Muscle of leg (tissue), 16 donors: ENCODE measurements at places on chromosomes 2 and 18. TPM values are rescaled to one million over a fixed set of nuclear protein-coding genes. Genes with fewer than 3 reads are reported as not detected.

- H3K4me1 ChIP-seq = peaks cover 8% of the 10 kb centered on the region
- H3K4me3 ChIP-seq = no peak overlapping the region
- DNase-seq = no peak
- H3K27ac ChIP-seq = no peak overlapping the region
- H3K36me3 ChIP-seq = no peaks in the 10 kb centered on the region
These were observed 119.5 kb downstream of the GYPC start for GRCh38 chr2:126775300-126775985.

Gene FEV
- not detected for total RNA-seq

Gene TCF4
- 167 TPM for total RNA-seq

Gene HOXD12
- not detected for total RNA-seq

Gene DES
- total RNA-seq = 2,854 TPM

DNA sequence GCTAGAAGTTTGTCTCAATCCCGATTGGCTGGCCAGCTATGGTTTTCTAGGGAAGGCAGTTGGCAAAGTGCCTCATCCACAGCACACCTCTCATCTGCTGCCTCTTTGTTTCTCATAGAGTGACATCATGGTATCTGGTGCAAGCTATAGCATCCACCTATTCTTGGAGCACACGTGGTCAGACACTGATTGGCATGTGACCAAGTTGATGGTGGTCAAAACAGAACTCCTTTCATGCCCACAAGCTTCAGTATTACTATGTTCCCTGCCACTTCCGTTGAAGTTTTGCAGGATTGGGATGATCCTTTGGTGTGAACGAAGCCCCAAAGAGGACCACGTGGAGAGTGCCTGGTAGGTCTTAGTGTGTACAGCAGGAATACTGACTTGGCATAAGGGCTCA lies 28.8 kb downstream of the TTC32 start:
- peaks cover 9% of the 10 kb centered on the region for H3K4me1 ChIP-seq
- H3K27me3 ChIP-seq = peaks cover 3% of the 10 kb centered on the region
- no peak overlapping the region for H3K4me3 ChIP-seq
- H3K36me3 ChIP-seq = no peaks in the 10 kb centered on the region
- DNase-seq = no peak
- H3K27ac ChIP-seq = no peak overlapping the region

- DNase-seq = peak; percentile 67
- no peak overlapping the region for H3K4me3 ChIP-seq
- no peaks in the 10 kb centered on the region for H3K27me3 ChIP-seq
- H3K27ac ChIP-seq = no peak overlapping the region
- no peaks in the 10 kb centered on the region for H3K36me3 ChIP-seq
These were observed 22.4 kb upstream of the PMAIP1 start for GRCh38 chr18:59877361-59877760.

DNA sequence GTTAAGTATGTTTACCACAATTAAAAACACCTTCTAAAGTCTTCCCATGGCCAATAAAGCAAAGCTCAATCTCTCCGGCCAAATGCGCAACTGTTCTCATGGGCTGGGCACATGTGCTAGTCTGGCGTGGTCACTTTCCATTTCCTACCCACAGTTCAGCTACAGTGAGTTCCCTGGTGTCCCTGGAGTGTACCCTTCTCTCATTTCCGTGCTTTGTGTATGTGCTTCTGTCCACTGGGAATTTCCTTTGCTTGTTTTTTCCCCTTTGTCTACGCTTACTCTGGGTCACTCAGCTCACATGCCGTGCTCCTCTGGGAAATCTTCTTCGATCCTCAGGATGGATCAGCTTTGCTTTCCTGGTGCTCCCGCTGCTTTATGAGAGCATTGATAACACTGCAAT lies 69.6 kb upstream of the GYPC start:
- DNase-seq = peak; percentile 9
- H3K36me3 ChIP-seq = no peaks in the 10 kb centered on the region
- no peak overlapping the region for H3K4me3 ChIP-seq
- no peaks in the 10 kb centered on the region for H3K27me3 ChIP-seq
- H3K27ac ChIP-seq = no peak overlapping the region
- H3K4me1 ChIP-seq = no peaks in the 10 kb centered on the region

Gene SCG2
- 0.09 TPM for total RNA-seq

Gene HOXD4
- total RNA-seq = 2.2 TPM

Gene TMEM169
- total RNA-seq = 2.8 TPM

DNA sequence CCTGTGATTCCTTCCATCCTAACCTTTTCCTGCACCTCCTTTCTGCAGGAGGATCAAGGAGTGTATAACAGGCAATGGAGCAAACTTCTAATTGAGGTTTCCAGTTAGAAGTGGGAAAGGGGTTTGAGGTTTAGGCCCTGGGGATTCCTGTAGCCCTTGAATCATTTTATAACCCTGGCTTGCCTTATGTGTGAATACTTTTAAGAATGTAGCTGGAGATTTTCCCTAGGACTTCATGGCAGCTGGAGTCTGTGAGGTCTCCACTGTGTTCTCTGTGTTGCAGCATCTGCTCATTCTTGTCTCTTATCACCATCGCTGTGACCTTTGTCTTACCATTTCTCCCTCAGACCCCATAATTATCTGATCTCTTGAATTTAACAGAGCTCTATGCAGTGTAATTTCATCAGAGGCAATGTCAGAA lies 370.2 kb upstream of the SLC14A2 start:
- peaks cover 17% of the 10 kb centered on the region for H3K4me1 ChIP-seq
- H3K36me3 ChIP-seq = no peaks in the 10 kb centered on the region
- H3K27me3 ChIP-seq = no peaks in the 10 kb centered on the region
- H3K4me3 ChIP-seq = no peak overlapping the region

GRCh38 chr2:99180755-99181623 lies at the start of the genes MITD1 and MRPL30:
TSS of gene MITD1 (minus strand) at chr2:99181058. CDS start at chr2:99180981, 77 bp downstream.
TSS of gene MRPL30 (plus strand) at chr2:99181184. CDS start at chr2:99186204, 5,020 bp downstream.
- peak within 1 kb of the TSS; percentile 92 for H3K4me3 ChIP-seq
- DNase-seq = peak; percentile 99
- H3K27ac ChIP-seq = peak within 1 kb of the TSS; percentile 91
- no peaks in the 10 kb centered on the region for H3K36me3 ChIP-seq
- H3K27me3 ChIP-seq = no peaks in the 10 kb centered on the region
- H3K4me1 ChIP-seq = peaks cover 7% of the 10 kb centered on the region

DNA sequence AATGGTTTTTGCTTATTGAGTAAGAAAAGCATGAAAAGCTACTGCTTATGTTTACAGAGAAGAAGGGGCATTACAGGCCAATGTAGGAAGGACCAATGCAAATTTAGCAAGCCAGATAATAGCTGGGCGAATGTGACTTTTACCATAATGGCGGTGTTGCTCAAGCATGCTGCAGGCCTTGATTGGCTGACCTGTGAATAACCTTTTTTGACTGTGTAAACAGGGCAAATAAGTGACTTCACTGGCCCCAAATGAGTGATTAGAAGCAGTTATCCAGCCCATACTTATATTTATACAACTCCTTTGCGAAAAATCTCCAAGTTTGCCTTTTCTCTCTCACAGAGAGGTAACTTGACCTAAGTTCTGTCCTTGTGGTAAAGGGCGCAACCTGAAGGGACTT lies 146.9 kb downstream of the SP3 start:
- no peaks in the 10 kb centered on the region for H3K27me3 ChIP-seq
- H3K4me3 ChIP-seq = no peak overlapping the region
- no peak overlapping the region for H3K27ac ChIP-seq
- H3K4me1 ChIP-seq = no peaks in the 10 kb centered on the region

Gene AGXT
- total RNA-seq = 0.13 TPM

Gene SNORC
- 0.80 TPM for total RNA-seq

Gene ERBB4
- 12.7 TPM for total RNA-seq

GRCh38 chr18:27004056-27004829 lies 138.7 kb upstream of the AQP4 start:
- no peak overlapping the region for H3K27ac ChIP-seq
- peak; percentile 43 for DNase-seq
- H3K4me3 ChIP-seq = no peak overlapping the region
- H3K4me1 ChIP-seq = no peaks in the 10 kb centered on the region

DNA sequence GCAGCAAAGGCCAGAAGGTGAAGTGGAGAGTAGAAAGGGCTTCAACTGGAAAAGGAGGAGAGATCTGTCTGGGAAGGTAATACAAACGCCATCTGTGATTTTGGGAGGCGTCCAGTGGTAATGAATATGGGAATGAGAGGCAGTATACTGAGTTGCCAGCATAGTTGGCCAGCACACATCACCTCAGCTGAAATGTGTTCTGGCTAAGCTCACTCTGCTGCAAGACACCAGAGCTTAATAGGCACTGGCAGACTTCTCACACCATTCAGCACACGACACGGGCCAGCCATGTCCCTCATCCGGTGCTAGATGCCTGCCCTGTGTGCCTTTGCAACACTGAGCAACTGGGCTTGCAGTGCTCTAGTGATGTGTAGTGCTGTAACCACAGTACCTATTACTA lies 277.1 kb downstream of the PIEZO2 start:
- peak; percentile 88 for DNase-seq
- H3K4me1 ChIP-seq = peaks cover 3% of the 10 kb centered on the region
- no peak overlapping the region for H3K4me3 ChIP-seq
- H3K36me3 ChIP-seq = no peaks in the 10 kb centered on the region

DNA sequence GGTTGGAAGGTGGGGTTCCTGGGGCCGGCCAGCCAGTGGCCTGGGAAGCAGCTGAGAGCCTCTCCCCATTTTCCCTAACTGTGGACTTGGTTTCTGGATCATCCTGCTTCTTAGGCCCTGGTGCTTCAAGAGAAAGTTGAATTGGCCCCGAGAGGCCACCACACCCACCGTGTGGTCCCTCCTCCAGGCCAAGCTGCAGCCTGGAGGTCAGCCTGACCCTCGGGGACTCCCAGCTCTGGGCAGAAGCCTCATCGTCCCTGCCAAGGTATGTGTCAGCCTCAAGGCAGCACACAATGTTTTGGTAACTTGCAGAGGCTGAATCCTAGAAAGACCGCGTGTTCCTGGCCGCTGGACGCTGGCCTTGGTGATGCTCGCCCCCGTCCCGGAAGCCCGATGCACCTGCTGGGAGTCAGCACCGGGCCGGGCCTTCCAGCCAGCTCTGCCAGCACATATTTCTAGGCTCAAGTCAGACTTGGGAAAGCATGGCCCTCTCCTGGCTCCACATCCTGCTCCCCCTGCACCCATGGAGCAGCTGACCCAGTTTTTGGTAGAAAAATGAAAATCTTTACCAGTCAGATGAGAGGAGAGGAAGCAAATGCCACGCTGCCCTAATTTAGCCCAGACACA lies 72.6 kb downstream of the ACTR2 start:
- H3K27me3 ChIP-seq = no peaks in the 10 kb centered on the region
- H3K4me1 ChIP-seq = peaks cover 35% of the 10 kb centered on the region
- H3K36me3 ChIP-seq = no peaks in the 10 kb centered on the region
- DNase-seq = peak; percentile 94

Gene MEP1B
- 0.18 TPM for total RNA-seq
